ENCODE measurements at places on chromosomes 7 and 10.
A peak's percentile ranks its signal among the peaks of the same experiment; 100 is the strongest.

- DNase-seq, result no peak
These were observed 126.1 kb downstream of the AOAH start for GRCh38 chr7:36598054-36598674.

- DNase-seq, result no peak
These were observed 615.1 kb downstream of the ZWINT start for GRCh38 chr10:55746002-55746401.

DNA sequence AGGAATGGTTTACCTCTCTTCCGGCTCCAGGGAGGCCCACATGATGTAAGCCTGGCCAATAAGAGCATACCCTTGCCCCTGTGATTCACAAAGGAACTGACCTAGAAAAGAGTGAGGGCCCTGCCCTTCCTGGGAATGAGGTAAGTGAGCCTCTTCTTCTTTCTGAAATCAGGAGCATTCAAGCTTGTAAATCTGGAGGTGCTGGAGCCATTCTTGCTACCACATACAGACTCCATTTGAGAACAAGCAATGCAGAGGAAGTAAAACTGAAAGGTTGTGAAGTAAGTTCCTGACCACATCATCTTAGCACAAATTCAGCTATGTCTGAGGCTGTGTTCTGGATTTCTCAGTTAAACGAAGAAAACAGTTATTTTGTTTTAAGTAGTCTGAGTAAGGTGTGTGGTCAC, 132.2 kb downstream of the CD36 start:
- DNase-seq, result no peak

- DNase-seq, result peak; percentile 74
These were observed 7.0 kb downstream of the CALY start for GRCh38 chr10:133329491-133330202.

DNA sequence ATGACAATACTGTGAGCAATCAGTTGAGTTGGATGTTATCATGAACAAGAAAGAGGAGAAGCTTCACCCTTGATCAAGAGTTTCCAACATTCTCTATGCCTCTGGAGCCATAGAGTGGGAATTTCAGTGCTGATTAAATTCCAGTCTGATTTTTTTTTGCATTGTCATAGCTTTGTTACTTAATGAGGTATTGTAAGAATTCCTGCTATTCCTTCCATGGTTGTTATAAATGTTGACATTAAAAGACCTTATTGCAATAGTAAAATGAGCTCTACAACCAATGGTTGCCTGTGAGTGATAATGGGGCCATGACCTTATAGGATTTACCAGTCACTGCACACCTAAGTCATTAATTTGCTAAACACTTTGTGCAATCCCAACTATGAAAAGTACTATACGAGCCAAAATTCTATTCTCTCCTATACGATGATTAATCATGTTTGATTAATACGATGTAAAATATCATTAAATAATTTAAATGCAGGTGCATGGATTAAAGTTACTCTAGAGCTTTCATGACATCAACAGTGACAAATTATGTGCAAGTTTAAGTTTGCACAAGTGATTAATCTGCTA, 353.2 kb upstream of the KLF6 start:
- no peak for DNase-seq

DNA sequence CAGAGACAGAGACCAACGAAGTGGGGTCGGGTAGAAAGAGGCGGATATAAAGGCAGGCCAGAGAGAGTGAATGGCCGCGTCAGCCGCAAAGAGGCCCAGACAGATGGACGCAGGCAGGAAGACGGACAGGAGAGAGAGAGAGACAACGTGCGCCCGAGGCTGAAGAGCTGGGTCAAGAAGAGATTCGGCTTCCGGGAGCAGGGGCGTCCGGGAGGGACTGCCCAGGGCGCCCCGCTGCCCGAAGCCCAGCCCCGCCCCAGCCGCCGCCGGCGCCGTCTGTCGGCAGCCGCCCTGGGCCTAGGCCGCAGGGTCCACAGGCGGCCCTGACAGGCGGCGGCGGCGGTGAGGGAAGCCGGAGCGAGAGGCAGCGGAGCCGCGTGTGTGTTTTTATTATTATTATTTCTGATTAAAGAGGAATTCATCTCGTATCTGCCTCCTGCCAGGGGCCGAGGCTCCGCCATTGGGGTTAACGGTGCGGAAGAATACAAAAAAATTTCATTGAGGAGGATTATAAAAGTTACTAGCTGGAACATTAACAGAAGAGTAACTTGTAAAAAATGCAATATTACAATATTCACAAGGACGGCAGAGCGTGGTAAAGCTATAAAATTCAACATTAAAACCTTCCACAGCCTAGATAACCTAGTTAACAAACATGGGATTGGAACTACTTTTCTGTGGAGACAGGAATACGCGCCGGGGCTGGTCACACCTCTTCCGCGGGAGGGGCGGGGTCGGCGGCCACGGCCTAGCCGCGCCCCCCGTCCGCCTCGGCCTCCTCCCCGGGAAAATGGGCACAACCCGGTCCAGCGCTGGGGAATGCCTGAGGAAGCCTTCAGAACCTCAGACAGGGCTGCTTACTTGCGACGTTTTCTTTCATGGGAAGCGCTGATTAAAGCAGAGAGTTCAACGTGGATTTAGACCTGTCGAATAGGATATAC, 29.7 kb upstream of the PAX2 start:
- DNase-seq, result no peak

DNA sequence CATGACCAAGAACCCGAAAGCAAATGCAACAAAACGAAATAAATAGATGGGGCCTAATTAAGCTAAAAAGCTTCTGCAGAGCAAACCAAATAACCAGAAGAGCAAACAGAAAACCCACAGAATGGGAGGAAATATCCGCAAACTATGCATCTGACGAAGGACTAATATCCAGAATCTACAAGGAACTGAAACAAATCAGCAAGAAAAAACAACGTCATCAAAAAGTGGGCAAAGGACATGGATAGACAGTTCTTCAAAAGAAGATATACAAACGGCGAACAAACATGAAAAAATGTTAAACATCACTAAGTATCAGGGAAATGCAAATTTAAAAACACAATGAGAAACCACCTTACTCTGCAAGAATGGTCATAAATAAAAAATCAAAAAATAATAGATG, 35.3 kb upstream of the CACUL1 start:
- no peak for DNase-seq

DNA sequence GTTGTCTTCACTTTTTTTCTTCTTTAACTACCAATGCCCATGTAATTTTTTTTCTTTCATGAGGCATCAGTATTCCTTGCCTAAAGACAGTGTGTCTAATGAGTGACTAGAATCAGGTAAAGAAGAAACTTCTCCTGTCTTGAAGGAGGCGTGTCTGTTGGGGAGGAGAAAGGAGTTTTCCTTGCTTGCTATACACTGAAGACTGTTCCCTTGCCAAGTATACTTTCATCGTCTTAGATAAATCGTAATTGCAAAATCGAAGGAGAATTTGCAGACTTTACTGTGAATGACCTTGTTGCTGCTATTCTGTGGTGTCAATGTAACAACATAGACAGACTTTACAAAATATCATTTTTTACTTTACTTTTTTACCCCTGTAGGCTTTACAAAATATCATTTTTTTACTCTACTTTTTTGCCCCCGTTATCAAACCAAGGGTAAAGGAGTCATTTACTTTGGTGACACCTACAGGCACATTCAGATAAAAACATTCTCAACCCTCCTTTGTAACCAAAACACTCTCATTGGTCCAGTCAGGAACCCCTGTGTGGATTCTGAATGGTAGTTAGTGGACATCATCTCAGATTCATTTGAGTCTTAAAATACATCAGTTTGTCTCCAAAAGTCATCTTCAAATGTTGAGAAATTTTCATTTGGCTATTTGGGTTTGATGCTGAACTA, 232.4 kb downstream of the AHR start:
- no peak for DNase-seq

DNA sequence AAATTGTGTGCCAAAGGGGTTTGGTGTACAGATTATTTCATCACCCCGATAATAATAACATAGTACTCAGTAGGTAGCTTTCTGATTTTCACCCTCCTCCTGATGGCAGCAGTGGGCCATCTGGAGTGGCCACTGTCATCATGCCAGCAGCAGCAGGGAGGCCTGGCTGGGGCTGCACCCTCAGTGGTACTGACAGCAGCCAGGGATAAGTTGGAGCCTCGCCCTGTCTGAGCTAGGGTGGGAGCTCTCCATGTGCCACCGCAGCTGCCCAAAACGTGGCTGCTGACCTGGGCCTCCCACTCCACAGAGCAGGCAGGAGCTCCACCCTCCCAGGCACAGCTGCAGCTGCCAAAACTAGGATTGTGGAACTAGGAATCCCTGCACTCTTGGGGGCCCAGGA, 700.8 kb upstream of the KCND2 start:
- no peak for DNase-seq

DNA sequence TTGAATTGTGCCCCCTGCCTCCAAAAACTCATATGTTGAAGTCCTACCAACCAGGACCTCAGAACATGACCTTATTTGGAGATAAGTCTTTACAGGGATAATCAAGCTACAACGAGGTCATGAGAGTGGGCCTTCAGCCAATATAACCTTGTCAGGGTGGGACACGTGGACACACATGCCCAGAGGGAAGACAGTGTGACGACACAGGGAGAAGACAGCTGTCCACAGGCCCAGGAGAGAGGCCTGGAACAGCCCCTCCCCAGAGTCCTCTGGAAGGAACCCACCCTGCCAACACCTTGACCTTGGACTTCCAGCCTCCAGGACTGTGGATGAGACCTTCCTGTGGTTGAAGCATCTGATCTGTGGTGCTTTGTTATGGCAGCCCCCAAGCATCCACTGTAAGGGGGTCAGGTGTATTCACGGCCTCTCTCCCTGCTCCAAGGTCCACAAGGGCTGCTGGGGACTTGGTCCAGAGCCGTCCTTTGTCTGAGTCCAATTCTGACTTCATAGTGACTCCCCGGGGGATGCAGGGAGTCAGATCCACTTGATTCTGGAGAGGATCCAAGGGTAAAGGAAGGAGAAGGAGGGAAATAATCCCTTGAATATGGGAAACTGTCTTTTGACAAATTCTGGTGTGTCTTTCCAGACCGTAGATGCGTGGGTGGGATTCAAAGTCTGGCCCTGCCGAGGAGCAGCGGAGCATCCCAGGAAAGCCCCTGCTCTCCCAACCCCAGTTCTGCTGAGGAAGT, 7.0 kb downstream of the CALML3 start:
- DNase-seq, result no peak

DNA sequence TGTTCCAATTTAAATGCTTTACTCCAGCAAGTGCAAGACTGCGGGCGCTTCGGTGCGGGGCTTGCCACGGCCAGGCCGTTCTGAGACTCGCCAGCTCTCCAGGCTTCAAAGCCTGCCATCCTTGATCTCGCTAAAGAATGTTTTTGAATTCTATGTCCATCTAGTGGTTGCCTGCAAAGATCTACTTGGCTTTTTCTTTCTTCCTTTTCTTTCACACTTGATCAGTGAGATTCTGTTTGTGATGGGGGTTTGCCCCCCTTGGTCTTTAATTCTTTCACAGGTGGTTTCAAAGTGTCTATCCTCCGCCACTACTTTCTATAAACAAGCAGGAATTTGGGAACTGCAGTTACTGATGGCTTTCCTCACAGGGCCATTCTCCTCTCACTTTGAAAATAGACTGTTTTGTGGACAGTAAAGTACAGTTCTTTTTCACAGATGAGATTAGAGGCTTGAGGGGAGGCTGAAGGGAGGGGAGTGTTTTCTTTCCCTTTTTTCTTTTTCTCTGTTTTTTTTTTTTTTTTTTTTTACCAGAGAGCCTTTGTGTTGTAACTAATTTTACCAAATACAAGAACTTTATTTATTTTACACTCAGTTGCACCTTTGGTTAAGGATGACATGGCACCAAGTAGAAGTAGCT, 15.2 kb upstream of the FBXW4 start:
- no peak for DNase-seq

DNA sequence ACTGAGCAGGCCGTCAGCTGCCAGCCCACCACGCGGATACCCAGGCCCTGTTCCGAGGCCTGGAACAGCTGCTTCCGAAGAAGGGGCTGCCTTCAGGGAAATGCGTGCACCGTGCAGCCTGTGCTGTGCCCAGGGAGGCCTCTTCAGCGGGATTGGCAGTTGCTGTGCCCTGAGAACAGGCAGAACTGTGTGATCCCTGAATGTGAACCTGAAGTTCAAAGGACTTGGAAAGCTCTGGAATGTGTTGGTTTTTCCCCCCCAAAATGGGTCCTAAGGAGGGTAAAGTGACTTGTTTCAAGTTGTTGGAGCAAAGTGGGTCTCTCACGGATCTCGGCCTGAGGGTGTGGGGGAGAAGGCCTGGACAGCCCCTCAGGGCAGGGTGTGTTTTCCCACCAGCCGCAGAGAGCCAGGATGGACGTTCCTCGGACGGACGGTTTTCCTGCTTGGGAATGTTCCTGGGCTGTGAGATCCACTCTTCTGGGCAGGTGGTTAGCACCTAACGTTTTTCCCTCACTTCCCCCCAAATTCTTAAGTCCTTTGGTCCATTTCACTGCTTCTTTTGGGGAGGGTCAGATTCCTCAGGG, 2.1 kb downstream of the SPRN start:
- DNase-seq, result no peak

GRCh38 chr7:80346704-80347103, 165.2 kb downstream of the GNAT3 start:
- no peak for DNase-seq

DNA sequence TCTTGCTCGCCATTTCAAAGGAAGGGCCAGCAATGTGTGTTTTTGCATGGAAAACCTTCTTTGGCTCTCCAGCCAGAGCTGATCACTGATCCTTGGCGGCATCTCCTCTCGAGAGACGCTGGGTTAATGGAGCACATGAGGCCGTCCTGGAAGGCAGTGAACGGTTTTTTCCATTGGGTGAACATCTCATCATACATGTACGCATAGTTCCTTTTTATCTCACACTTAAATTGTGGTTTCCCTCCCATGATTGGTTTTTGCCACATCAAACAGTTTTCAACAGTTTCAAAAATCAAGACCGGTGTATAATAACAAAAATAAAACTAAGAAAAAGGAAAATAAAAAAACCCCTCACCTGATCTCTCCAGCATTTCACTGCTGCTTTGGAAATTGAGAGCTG, 276.4 kb downstream of the TCF7L2 start:
- DNase-seq, result no peak

DNA sequence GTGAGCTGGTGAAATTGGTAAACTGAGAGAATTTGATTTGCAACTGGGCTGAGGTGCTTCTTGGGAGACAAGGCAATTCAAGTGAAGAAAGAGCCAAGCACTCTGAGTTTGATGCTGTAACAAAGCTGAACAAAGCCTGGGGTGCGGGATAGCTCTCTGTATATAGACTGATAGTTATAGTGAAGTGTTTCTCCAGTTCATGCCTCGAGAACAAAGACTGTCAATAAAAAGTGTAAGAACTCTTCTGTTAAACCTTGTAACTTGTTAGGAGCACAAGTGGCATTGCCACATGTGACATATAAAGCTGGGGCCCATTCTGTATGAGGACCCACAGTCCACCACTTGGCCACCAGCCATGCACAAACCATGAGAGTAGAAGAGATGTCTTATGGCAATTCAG, 11.3 kb upstream of the PNPLA8 start:
- no peak for DNase-seq

GRCh38 chr10:1577373-1577770, 160.0 kb downstream of the ADARB2 start:
- no peak for DNase-seq
